Foreskin keratinocyte (primary cell): ENCODE measurements at places on chromosomes 1 and 21.
A peak's percentile ranks its signal among the peaks of the same experiment; 100 is the strongest.

GRCh38 chr1:159835862-159836525, 9.3 kb downstream of the SLAMF8 start:
- DNase-seq: no peak

GRCh38 chr1:228830185-228830953, 95.1 kb downstream of the RHOU start:
- DNase-seq: no peak

- DNase-seq: no peak
These were observed 47.7 kb upstream of the RHOU start for GRCh38 chr1:228687587-228687986.

GRCh38 chr1:18183533-18183932, 75.9 kb downstream of the IGSF21 start:
- no peak for DNase-seq

DNA sequence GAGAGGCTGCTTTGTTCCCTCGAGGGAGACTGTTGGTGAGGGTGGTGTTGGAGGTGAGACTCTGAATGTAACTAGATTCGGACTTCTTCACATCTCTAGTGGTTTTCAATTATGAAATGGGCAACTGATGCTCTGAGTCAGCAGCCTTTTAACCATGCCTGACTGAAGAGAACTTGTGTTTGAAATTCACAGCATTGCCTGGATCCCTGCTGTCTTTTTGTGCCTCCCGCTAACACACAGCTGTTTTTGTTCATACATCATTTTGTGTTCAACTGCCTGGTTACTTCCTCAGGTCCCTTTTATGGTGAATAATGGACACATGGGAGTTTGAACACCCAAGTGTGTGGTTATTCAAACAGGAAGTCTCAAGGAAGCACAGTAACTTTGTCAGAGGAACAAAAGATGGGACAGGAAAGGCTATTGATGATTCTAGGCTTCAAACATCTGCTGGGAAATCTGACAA, 16.8 kb downstream of the LAMC1 start:
- DNase-seq: no peak

- DNase-seq: no peak
These were observed 724 bp downstream of the ST7L start for GRCh38 chr1:112618114-112618720.

DNA sequence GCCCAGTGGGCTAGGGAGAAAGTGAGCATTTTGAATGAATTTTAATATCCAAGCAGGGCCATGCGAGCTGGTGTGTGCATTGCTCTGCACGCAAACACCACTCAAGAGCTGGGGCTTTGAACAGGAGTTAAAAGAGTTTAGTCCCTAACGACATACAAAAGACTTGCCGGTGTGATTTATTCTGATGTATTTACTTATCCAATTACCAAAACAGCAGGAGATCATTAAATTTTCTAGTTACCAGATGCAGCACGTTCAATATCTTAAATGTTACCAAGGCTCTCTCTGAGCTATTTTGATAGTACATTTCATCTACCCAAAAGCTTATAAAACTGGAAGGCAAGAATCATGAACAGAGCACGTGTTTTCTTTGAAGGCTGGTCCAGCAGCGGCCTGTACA, 30.0 kb upstream of the DMRTA2 start:
- no peak for DNase-seq

DNA sequence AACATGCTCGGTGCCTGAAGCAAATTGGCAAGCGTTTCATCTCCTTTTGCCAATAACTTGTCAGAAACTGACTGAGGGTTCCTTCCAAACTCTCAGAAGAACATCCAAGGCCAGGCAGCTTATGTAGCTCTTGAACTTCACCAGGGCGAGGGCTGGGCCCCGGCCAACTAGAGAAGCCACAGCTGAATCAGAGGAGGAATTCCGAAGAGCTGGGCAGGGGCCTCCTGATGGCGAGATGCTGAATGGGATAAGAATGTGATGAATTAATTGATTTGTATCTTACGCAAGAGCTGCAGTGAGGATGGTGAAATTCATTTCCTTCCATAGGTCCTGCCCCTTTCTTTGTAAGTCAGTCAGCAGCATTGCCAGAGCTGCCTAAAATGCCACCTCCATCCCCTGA, 345.8 kb downstream of the KIF26B start:
- DNase-seq: peak; percentile 92

GRCh38 chr1:165633614-165634013, 2.6 kb downstream of the MGST3 start:
- DNase-seq: peak; percentile 16

DNA sequence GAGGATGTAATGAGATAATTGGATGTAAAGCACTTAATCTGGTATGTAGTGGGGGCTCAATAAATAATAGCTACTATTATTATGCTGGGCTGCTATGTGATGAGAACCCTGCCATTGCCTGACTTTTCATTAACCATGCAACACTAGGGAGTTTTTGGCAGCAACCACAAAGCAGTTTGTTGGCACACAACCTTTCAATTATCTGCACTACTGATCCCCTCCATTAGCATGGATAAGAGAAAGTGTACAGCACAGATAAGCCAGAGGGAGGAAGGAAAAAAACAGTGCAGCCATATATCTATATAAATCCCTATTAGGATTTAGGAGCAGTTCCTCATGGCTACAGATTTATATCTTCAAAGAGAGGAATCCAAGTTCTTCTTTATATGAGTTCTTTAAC, 498.5 kb downstream of the NUF2 start:
- no peak for DNase-seq
